Nephron progenitor cell (in vitro differentiated cells): ENCODE measurements at places on chromosomes 4 and X.

DNA sequence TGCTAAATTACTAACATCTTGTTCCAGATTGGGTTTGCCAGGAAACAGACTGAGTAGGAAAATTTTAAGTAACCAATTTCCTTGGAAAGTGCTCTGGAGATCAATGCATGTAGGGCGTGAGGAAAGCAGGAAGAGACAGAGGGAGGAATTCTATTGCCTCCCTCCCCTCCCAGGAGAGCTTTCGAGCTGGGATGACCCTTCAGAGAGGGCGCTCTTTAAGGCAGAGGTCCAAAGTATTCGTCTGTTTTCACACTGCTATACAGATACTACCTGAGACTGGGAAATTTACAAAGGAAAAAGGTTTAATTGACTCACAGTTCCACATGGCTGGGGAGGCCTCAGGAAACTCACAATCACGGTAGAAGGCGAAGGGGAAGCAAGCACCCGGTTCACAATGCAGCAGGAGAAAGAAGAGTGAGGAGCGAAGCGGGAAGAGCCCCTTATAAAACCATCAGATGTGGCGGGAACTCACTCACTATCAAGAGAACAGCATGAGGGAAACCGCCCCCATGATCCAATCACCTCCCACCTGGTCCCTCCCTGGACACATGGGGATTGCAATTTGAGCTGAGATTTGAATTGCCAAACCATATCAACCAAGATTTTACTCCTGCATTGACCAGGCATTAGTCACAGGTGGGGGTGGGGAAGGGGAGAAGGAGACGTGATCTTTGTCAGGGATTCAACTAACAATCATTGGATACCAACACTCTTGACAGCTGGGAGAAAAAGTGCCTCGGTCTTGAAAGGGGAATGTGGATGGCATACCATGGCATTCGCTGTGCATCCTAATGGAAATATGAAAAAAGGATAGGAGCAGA is 63.8 kb downstream of the SLITRK2 start:
- no peak for DNase-seq

DNA sequence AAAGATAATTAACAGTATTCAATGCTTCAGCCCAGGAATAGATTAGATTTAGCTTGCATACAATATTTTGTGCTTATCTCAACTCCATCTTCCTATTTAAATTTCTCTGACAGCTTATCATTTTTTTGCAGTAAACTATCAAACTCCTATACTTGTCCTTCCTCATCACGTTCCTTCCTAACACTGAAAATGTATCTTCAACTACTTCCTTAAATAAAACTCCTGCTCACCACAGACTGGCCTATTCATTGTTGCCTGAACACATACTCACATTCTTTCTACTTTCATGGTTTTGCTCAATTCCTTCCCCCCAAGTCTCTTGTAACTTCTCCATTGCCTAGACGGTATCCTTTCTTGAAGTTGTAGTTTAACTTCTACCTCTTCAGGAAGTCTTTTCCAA is 28.5 kb upstream of the PTPN13 start:
- no peak for DNase-seq

DNA sequence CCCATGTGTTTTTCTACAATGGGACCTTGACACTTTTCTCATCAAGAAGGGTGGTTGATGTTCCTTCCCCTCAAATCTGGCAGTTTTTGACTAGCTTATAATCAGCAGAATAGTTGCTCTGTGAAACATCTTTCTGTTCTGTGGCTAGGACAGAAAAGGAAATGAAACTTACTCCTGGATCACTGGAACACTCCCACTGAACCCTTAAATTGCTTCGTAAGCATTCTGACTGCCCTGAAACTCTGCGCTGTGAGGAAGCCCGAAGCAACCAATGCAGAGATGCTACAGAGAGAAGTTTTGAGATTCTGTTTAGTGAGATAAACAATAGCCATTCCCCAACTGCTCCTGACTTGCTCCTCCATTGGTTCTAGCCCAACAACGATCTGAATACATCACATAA is 602.2 kb downstream of the CENPC start:
- DNase-seq, result no peak

GRCh38 chrX:43559644-43560043 is 96.5 kb upstream of the MAOA start:
- peak; percentile 50 for DNase-seq

DNA sequence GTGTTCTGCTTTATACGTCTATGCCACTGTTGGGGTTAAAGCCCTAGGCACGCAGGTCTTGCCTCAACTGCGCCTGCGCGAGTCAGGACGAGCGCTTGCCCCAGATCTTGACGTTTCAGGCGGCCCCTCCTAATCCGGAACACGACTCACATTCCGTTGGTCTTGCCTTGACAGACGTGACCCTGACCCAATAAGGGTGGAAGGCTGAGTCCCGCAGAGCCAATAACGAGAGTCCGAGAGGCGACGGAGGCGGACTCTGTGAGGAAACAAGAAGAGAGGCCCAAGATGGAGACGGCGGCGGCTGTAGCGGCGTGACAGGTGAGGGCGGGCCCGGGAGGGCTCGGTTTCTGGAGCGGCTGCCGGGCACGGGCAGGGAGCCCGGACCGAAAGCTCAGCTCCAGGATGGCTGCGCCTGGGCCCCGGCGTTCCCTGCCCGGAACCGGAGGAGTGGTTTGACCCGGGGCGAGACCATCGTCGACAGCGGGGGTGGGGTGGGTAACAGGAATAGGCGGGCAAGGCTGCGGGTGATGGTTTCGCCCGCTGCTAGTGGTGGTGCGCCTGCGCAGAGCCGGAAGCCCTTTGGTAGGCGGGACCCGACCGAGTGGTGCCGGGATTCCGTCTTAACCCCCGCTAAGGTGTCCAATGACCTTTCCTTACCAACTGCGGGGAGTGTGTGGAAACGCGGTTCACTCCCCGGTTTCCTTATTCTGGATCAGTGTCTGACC is at the start of gene ARAF:
ARAF (plus strand) TSS at position 272 of the 725 bp plus-strand sequence. CDS start 1,763 bp downstream, outside the sequence.
- peak; percentile 91 for DNase-seq

DNA sequence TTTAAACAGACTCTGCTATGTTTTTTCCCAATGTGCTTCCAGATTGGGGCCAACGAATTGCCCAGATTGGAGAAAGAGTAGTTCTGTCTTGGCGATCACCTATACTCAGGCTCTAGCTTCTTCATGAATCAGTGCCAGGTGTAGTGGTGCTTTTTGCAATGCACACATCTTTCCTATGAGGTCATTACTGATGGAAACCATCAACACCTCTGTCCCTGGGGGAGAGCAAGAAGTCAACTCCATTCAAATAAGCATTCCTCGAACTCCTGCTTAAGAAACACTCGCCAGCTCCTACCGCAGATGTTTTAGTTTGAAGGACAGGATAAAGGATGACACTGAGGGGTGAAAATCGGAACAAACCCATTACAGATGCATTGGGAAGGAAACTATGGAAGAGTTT is 156.5 kb upstream of the DKK2 start:
- no peak for DNase-seq

DNA sequence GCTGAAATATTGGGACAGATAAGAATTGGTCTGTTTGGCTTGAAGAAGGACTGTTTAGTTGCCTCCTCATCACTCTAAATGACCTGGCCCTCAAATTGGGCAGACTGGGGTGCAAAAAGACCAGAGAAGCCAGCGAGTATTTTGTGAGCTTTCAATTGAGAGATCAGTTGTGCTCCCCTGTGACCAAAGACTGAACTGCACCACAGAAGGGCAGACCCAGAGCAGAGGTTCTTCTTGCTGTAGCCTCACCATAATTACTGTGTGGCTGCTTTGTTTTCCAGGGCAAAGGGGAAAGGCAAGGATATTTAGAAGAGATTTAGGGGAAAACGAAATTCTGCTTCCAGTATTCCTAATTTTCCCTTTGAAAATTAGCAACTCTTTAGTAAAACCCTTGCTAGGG is 104.0 kb upstream of the MBNL3 start:
- peak; percentile 14 for DNase-seq

- DNase-seq, result no peak
Measured at GRCh38 chr4:76426272-76426671, 5.3 kb upstream of the CCDC158 start.
